ENCODE measurements at places on chromosomes 13 and 19.

DNA sequence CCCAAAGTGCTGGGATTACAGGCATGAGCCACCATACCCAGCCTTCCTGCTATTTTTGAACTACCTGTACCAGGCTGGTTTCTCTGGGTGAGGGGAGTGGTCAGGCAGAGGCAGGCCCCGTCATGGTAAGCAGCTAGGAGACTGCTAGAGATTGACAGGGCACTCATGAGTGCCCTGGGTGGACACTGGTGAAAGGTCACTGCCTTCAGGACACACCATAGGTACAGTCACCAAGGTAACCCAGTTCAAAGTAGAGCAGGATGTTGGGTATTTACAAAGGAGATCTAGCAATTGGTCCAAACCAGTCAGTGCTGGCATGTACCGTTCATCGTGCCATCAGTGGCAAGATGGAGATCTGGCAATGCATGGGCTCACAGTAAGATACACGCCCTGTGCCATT lies 25.5 kb downstream of the DPRX start:
- DNase-seq: no peak

- no peak for DNase-seq
Measured at GRCh38 chr13:29281932-29282495, 313.5 kb downstream of the SLC7A1 start.

DNA sequence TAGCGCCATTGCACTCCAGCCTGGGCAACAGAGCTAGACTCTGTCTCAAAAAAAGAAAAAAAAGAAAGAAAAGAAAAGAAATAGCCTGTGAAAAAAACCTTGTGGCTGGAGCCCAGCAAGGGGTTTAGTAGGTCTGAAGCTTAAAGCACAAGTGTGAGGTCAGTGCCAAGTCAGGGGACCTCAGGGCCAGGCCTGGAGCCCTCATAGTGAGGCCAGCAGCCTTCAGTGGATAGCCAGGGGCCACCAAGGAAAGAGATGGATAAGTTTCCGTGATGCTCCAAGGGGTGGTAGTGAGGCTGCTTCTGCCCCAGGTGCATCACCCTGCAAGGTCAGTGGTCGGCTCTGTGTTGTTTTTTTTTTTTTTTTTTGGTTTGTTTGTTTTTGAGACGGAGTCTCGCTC lies 12.9 kb downstream of the TINCR start:
- no peak for DNase-seq

DNA sequence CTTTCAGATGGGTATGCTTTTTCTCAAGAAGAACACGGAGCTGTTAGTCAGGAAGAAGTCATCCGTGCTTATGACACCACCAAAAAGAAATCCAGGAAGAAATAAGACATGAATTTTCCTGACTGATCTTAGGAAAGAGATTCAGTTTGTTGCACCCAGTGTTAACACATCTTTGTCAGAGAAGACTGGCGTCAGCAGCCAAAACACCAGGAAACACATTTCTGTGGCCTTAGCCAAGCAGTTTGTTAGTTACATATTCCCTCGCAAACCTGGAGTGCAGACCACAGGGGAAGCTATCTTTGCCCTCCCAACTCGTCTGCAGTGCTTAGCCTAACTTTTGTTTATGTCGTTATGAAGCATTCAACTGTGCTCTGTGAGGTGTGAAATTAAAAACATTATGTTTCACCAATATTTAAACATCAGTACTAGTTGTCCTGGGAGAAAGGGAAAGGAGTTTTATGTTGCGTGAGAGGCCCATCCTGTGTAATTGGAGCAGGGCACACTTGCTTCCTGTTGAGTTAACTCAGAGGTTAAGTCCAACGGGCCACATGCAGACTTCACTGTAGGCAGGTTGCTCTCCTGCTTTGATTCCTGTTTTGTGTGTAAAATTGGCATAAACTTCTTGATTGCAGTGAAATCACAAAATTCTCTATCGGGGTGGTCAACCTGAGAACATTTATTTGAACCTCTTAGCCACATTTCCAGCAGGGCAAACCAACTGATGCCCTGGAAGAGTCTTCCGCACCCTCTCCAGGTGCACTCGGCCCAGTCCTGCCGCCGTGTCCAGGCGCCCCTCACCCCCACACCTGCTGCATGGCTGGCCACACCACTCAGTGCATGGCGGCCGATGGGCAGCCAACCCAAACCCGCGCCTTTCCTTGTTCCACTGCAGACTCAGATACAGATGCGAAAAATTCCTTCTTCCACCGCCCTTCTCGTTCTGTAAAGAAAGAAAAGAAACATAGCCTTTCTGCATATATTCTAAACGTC lies 31.6 kb downstream of the SHISA2 start:
- DNase-seq: no peak

GRCh38 chr19:23949611-23950010 lies 34.9 kb downstream of the ZNF726 start:
- DNase-seq: no peak

GRCh38 chr13:36031490-36031889 lies 99.7 kb downstream of the DCLK1 start:
- no peak for DNase-seq

- DNase-seq: no peak
Measured at GRCh38 chr19:7699417-7700401, 2.2 kb downstream of the FCER2 start.

GRCh38 chr13:111517641-111518010 lies 197.2 kb downstream of the TEX29 start:
- no peak for DNase-seq

DNA sequence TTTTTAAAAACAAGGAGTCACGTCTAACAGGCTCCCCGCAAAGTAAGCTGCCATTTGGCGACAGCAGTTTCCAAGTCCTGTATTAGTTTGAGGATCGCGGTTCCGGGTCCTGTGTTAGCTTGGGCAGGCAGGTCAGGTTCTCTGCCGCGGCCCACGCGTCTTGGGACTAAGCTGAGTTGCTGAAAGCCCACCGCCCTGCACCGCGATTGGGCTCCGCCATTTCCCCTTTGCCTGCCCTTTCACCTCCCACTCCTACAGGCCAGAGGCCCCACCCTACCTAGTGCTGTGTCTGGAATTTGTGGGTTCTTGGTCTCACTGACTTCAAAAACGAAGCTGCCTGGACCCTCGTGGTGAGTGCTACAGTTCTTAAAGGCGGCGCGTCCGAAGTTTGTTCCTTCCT lies 6.8 kb downstream of the PARP4 start:
- no peak for DNase-seq

GRCh38 chr19:1655987-1656608 lies 3.7 kb upstream of the TCF3 start:
- no peak for DNase-seq

- no peak for DNase-seq
Measured at GRCh38 chr13:49585220-49586157, at the start of gene RCBTB1. TSS of gene RCBTB1 (minus strand) at chr13:49585558. CDS start at chr13:49567279, 18,279 bp downstream.

GRCh38 chr13:45847554-45848224 lies 3.9 kb downstream of the SIAH3 start:
- no peak for DNase-seq

GRCh38 chr19:11322269-11323024 lies 17.0 kb downstream of the RAB3D start:
- DNase-seq: no peak

GRCh38 chr19:33350538-33351309 lies 22.8 kb upstream of the CEBPG start:
- DNase-seq: no peak

- no peak for DNase-seq
Measured at GRCh38 chr19:14515501-14516047, 2.6 kb downstream of the DNAJB1 start.

DNA sequence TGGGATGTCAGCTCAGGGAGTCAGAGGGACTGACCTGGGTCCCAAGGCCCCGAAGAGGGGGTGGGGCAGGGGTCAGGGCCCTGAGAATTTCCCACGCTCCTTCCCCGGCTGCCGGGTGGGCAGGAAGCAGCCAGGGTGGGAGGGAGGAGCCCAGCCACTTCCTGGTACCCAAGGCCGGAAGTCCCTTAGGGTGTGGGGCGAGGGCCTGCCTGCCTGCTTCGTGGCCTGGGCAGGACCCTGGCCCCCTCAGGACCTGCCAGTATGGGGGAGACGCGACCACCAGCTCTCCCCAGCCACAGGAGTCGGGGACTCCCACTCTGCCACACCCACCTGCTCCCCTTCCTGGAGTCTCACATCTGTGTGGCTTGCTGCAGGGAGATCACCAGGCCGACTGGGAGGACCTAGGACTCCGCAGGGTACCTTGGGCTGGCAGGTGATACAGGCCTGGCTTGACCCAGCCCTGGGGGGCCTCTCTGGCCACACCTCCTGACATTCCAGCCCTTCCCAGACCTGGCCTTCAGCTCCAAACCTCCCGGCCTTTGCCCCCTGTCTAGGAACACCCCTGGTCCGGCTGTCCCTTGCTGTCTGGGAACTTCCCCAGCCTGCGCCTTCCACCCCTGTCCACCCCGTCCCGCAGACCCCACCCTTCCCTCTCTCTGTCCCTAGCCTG lies 9.8 kb upstream of the CIRBP start:
- no peak for DNase-seq

GRCh38 chr13:109738298-109738746 lies 48.1 kb downstream of the IRS2 start:
- DNase-seq: no peak

DNA sequence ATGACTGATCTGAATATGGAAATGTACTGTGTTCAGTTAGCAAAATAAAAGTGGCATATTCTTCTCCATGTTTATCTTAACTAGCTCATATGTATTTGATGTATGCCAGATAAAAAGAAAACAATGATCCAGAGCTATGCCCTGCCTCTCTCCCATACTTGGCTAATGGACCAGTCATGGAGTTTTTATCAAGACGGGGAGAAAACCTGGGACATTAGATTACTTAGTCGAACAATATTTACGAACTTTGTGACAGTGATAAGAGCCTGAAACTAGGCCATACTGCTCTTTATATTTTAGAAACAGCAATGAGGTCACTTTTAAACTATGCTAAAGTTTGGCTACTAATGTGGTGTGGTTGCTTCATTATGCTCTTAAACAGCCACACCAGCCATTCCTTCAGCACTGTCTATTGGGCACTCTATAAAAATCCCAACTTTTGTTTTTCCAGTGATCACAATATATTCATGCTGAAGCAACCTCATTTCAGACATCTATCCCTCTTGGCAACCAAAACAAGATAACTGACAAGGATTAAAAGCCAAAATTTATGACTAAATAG lies 265.0 kb downstream of the FGF14 start:
- DNase-seq: no peak

GRCh38 chr19:3387645-3388589 lies 21.5 kb downstream of the NFIC start:
- no peak for DNase-seq

DNA sequence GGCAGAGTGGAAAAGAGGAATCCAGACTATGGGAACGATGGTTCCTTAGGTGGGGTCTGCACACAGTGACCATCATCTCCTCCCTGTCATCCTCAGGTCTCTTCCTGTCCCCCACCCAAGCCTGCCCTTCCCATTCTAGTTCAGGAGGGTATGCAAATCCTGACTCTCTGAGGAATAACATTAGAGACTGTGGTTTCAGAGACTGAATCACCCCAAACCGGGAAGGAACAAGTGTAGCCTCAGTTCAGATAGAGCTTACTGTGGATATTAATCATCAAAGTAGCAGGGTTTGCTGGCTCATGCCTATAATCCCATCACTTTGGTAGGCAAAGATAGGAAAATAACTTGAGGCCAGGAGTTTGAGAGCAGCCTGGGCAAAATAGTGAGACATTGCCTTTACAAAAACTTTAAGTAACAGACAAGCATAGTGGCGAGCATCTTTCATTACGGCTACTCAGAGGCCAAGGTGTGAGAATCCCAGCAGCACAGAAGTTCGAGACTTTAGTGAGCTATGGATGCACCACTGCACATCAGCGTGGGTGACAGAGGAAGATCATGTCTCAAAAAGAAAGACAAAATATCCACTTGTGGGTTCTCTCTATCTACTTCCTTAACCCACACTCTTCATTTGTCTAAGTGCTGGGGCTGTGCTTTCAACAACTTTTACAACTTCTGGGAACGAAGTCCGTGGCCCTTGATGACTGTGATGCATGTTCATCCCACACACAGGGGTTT lies 19.3 kb upstream of the LGALS13 start:
- DNase-seq: no peak

- DNase-seq: peak; percentile 55
Measured at GRCh38 chr19:1040476-1041271, 767 bp downstream of the ABCA7 start.

DNA sequence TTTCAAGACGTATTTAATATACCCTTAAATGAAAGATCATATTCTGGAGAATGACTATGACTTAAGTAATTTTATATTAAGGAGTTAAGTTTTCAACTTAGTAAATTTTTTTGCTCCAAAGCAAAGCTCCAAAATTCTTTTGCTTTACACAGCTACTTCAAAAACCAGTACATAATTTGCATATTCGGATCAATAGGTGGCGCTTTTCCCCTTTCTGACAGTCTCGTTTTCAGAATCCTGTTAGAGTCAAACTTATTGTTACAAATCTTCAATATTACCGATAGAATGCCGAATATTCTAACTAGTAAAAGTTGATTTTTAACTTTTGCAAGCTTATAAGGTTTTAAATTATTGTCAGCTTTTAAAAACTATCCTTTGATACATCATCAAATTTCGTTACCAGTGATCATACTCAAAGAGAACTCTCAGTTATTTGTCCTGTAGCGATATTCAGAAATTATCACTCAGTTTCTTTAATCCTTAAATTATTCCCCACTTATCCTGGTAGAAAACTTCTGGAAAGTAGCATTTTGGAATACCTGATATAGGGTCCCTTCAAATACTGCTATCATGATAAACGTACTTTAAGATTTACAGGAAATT lies 852.7 kb upstream of the KLHL1 start:
- no peak for DNase-seq

DNA sequence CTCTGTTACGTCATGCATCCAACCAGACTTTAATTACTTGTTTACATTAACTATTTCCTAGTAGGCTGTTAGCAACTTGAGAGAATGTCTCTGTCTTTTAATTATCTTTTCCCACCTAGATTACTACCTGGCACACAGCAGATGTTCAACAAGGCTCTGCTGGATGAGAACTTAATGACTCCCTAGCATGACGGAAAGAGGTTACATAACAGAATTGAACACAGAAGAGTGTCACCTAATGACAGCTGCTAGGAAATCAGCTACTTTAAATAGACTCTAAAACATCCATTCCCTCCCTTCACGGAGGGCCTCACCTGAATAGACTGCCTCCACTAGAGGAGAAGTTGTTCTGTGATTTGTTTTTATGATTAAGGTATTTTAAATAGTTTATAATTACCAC lies 110.8 kb downstream of the TEX29 start:
- DNase-seq: no peak
